Activated T-cell treated with anti-CD3 and anti-CD28 coated beads, Interleukin-2, amount 50 U/mL, for 72 hours (primary cell): ENCODE measurements at places on chromosomes 6 and 20. TPM values are rescaled to one million over a fixed set of nuclear protein-coding genes. Genes with fewer than 3 reads are reported as not detected.
A peak's percentile ranks its signal among the peaks of the same experiment; 100 is the strongest.

GRCh38 chr6:16496991-16497801, 258.8 kb downstream of the GMPR start:
- no peak for DNase-seq
- no peaks in the 10 kb centered on the region for H3K27me3 ChIP-seq
- H3K27ac ChIP-seq = peak overlapping the region; percentile 18
- H3K4me3 ChIP-seq = no peak overlapping the region

GRCh38 chr20:1875762-1876161, 19.4 kb upstream of the SIRPA start:
- H3K4me3 ChIP-seq = no peak overlapping the region
- DNase-seq = no peak
- H3K27ac ChIP-seq = no peak overlapping the region
- H3K4me1 ChIP-seq = peaks cover 10% of the 10 kb centered on the region

DNA sequence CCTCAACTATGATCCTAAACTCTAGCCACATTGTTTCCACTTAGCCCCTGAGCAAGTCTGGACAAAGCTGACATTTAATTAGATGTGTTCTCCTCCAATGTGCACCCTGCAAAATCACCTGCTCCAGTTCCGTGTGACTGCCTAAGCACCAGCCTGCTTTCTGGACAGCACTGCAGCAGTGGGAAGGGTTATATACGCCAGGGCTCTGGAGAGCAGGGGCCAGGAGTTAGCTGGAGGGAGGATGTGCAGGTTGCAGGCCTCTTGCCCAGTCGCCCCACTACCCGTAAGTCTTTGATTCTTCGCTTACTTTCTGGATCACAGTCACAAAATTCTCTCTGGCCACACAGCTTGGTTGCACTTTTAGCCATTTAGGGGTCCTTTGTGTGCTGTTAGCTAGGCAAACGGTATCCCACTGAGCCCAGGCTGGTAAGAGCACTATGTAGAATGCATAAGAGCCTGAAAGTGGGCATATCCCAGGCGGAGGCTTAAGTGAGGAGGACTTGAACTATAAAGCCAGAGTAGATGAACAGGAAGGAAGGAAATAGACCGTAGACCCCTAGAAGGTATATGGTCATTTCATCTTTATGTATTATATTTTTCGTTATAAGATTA, 10.7 kb upstream of the PLEKHG1 start:
- peaks cover 22% of the 10 kb centered on the region for H3K27me3 ChIP-seq
- DNase-seq = no peak
- no peak overlapping the region for H3K27ac ChIP-seq
- no peaks in the 10 kb centered on the region for H3K36me3 ChIP-seq

DNA sequence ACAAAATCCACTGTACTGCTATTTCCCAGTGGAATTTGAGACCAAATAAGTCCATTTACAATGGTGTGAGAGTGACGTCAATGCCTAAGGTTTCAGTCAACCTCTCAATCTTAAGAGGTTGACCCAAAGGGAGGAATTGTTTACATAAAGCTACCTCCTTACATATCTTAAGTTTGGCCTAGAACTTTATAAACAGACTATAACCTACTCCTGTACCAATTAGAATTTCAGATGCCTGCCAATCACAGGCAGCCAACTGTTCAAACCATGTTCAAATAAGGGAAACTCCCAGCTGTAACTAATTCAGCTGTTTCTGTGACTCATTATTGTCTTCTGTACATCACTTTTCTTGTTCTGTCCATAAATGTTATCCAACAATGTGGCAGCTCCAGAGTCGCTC, 14.5 kb downstream of the LGSN start:
- no peaks in the 10 kb centered on the region for H3K27me3 ChIP-seq
- H3K27ac ChIP-seq = no peak overlapping the region
- H3K4me1 ChIP-seq = no peaks in the 10 kb centered on the region

- H3K27me3 ChIP-seq = no peaks in the 10 kb centered on the region
- no peaks in the 10 kb centered on the region for H3K4me1 ChIP-seq
- no peaks in the 10 kb centered on the region for H3K36me3 ChIP-seq
- H3K4me3 ChIP-seq = no peak overlapping the region
- DNase-seq = no peak
- H3K27ac ChIP-seq = no peak overlapping the region
Measured at GRCh38 chr20:32806356-32806755, 13.4 kb upstream of the MAPRE1 start.

- no peak overlapping the region for H3K4me3 ChIP-seq
- no peak overlapping the region for H3K27ac ChIP-seq
- H3K27me3 ChIP-seq = peaks cover 35% of the 10 kb centered on the region
- no peaks in the 10 kb centered on the region for H3K36me3 ChIP-seq
- DNase-seq = no peak
Measured at GRCh38 chr6:150070236-150070818, 1.4 kb upstream of the ULBP3 start.

- peaks cover 14% of the 10 kb centered on the region for H3K27me3 ChIP-seq
- H3K4me1 ChIP-seq = peaks cover 6% of the 10 kb centered on the region
- peak within 1 kb of the TSS; percentile 75 for H3K4me3 ChIP-seq
- H3K36me3 ChIP-seq = peaks cover 2% of the 10 kb centered on the region
- no peak for DNase-seq
- H3K27ac ChIP-seq = no peak within 1 kb of the TSS
Measured at GRCh38 chr20:9068841-9069663, at the start of gene PLCB4. Gene PLCB4 (plus strand): TSS chr20:9069087. CDS start chr20:9307815, 238,728 bp downstream.

DNA sequence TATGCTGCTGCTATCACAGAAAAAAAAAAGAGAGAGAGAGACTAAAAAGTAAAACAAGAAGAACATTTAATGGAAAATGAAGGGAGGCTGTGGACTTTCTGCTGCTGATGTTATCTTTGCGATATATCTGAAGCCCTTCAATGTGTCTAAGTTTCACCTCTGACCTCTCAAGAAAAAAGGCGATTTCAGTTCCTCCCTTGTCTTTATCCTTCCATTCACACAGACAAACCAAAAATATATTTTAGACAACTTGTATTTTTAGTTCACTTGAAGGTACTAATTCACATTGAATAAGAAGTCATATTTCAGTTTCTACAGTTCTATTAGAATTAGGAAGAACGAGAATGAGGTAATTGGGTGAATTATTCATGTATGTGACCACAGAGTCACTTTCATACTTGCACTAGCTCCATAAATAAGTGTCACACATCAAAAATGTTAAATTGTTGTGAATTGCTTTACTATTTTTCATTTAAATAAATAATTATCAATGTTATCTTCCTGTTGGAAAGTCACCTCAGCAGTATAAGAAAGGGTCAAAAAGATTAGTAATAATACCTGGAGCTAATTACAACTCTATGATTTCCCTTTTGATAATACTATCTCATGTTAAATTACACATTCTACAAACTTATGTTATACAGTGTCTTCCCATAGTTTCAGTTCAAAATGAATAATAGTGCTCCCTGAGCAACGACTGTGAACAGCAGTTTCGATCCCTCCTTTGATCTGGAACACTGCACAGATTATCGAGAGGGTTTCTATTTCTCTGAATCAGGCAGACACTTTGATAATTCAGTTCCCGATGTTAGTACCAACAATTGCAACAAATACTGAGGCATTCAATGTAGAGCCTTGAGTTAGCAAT, 85.2 kb upstream of the PLCB4 start:
- no peaks in the 10 kb centered on the region for H3K36me3 ChIP-seq
- no peak overlapping the region for H3K4me3 ChIP-seq
- no peak overlapping the region for H3K27ac ChIP-seq
- no peaks in the 10 kb centered on the region for H3K4me1 ChIP-seq
- no peak for DNase-seq
- H3K27me3 ChIP-seq = no peaks in the 10 kb centered on the region

GRCh38 chr6:451847-452246, 60.3 kb downstream of the IRF4 start:
- H3K36me3 ChIP-seq = peaks cover 13% of the 10 kb centered on the region
- no peak overlapping the region for H3K27ac ChIP-seq
- peaks cover 45% of the 10 kb centered on the region for H3K4me1 ChIP-seq
- no peak for DNase-seq
- no peak overlapping the region for H3K4me3 ChIP-seq

DNA sequence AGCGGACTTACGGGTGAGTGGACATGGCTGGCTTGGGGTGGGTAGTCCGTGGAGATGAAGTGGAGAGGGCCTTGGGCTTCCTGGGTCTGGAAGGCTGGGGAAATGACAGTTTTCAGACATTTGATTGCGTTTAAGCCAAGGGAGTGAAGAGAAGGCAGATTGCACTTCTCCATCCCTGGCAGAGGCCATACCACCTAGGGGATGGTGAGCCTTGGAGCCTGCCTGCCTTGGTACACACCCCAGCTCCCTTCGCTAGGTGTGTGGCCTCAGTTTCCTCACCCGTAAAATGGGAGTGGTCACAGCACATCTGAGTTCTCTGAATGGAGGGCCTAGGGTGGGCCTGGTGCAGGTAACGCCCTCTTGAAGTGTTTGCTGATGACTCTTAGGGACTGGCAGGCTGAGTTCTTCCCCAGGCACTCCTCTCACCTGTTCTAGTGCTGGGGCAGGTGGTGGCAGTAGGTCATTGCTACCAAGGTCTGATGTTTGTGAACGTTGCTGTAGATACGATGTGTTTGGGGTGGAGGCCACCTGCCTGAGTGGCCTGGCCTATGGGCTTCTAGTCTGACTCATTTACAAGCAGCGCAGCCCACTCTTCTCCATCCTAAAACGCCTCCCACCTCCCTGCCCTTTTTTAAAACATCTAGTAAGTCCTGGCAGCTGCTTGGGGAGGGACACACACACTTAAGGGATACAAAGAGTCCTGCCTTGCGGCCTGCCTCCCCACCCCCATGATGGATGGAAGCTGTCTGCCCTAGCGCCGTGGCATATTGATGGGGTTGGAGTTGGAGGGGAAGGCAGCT, 2.3 kb downstream of the RBM38 start:
- H3K4me1 ChIP-seq = peaks cover 68% of the 10 kb centered on the region
- H3K27me3 ChIP-seq = no peaks in the 10 kb centered on the region
- no peak for DNase-seq
- peaks cover 13% of the 10 kb centered on the region for H3K36me3 ChIP-seq
- H3K4me3 ChIP-seq = peak overlapping the region; percentile 96
- peak overlapping the region; percentile 52 for H3K27ac ChIP-seq

- H3K36me3 ChIP-seq = no peaks in the 10 kb centered on the region
- no peaks in the 10 kb centered on the region for H3K4me1 ChIP-seq
- H3K27ac ChIP-seq = no peak overlapping the region
Measured at GRCh38 chr6:121670511-121670910, 235.1 kb downstream of the GJA1 start.

DNA sequence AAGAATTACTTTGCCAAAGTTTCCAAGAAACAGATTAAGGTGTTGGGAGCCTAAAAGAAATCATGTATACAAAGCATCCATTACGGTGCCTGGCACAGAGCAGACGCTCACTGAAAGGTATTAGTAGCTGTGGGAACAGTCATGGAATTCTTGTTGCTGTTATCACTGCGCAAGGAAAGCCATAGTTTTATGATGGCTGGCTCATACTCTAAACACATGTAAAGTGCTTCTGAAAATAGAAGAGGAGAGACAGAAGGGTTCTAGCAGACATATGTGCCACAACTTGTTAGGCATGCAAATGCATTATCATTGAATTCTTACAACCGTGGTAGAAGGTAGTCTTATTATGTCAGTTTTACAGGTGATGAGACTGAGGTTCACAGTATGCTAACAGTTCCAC, 112.4 kb downstream of the TENT5A start:
- DNase-seq = no peak
- no peaks in the 10 kb centered on the region for H3K4me1 ChIP-seq
- H3K4me3 ChIP-seq = no peak overlapping the region
- no peak overlapping the region for H3K27ac ChIP-seq

DNA sequence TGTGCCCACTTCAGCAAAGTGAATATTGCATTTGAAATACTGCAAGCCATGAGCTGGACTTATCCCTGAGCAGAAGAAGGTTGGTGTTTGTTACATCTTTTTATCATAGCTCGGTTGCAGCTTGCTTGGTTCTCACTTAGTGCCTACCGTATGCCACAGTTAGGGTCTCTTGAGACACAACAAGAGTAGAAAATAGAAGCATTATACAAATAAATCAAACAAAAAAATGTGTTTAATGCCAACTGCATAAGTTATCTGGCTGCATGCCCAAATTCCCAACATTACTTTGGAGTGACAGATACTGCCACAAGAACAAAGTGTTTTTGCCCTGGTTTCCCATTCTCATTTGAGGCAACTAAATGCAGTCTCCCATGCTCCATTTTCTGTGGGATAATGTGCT, 53.9 kb upstream of the LAMP5 start:
- H3K4me3 ChIP-seq = no peak overlapping the region
- H3K27ac ChIP-seq = no peak overlapping the region
- no peaks in the 10 kb centered on the region for H3K4me1 ChIP-seq
- no peak for DNase-seq
- H3K36me3 ChIP-seq = no peaks in the 10 kb centered on the region
- H3K27me3 ChIP-seq = no peaks in the 10 kb centered on the region

GRCh38 chr20:39378776-39379175, 416.6 kb downstream of the DHX35 start:
- no peak overlapping the region for H3K27ac ChIP-seq
- no peak for DNase-seq
- H3K36me3 ChIP-seq = no peaks in the 10 kb centered on the region
- no peaks in the 10 kb centered on the region for H3K4me1 ChIP-seq
- no peaks in the 10 kb centered on the region for H3K27me3 ChIP-seq

DNA sequence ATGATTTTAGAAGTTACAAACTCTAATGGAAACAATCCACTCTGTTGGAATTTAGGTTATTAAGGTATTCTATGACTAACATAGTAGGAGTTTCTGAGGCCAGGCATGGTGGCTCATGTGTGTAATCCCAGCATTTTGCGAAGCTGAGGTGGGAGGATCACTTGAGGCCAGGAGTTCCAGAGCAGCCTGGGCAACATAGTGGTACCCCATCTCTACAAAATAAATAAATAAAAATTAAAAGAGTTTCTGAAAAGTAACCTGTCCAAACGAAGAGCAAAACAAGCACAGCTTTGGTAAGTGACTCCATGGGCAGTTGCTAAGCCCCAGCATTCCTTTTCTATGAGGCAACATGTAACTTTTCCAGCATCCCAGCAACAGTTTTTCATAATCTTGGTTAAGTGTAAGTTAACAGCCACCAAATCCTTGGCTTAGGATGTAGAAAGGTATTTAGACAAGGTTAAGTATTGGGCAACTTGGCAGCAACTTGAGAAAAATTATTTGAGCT, 86.3 kb downstream of the SOX4 start:
- no peaks in the 10 kb centered on the region for H3K36me3 ChIP-seq
- H3K27ac ChIP-seq = no peak overlapping the region
- no peak overlapping the region for H3K4me3 ChIP-seq
- no peaks in the 10 kb centered on the region for H3K4me1 ChIP-seq

DNA sequence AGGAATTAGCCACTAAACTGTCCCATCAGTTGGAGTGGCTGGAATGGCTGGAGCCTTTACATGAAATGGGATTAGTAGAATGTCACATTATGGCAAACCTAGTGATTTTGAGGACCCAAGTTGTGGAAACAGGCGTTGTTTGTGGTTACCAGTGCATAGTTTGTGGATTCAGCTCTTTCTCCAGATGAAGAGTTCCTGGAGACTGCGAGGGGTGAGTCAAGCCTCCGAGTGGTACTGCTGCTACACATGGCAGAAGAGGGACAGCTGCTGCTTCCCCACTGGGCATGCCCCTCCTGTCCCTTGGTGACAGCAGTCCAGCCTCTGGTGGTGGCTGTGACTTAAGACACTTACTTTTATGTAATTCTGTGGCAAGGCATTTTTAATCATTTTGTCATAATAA, 94.2 kb upstream of the SCP2D1 start:
- H3K27me3 ChIP-seq = no peaks in the 10 kb centered on the region
- no peak overlapping the region for H3K27ac ChIP-seq
- H3K4me1 ChIP-seq = peaks cover 5% of the 10 kb centered on the region
- H3K4me3 ChIP-seq = no peak overlapping the region
- no peaks in the 10 kb centered on the region for H3K36me3 ChIP-seq
- DNase-seq = no peak

SLC22A16 gene
- not detected for total RNA-seq

LAMP5 gene
- not detected for total RNA-seq

WFDC2 gene
- total RNA-seq = 1.8 TPM

KIFC1 gene
- total RNA-seq = 91.7 TPM

CST11 gene
- total RNA-seq = not detected

RAET1E gene
- not detected for total RNA-seq

ATXN1 gene
- total RNA-seq = 46.5 TPM

RBM24 gene
- total RNA-seq = not detected
